ENCODE measurements at places on chromosomes 11 and 22. TPM values are rescaled to one million over a fixed set of nuclear protein-coding genes. Genes with fewer than 3 reads are reported as not detected.
A peak's percentile ranks its signal among the peaks of the same experiment; 100 is the strongest.

Gene KRTAP5-9
- not detected for polyA plus RNA-seq

Gene IGSF22
- 3.8 TPM for polyA plus RNA-seq

Gene ZNF214
- polyA plus RNA-seq: 1.5 TPM

Gene KRTAP5-10
- polyA plus RNA-seq: not detected

Gene DCHS1
- polyA plus RNA-seq: 69.3 TPM

Gene CASTOR1
- polyA plus RNA-seq: 5.8 TPM

DNA sequence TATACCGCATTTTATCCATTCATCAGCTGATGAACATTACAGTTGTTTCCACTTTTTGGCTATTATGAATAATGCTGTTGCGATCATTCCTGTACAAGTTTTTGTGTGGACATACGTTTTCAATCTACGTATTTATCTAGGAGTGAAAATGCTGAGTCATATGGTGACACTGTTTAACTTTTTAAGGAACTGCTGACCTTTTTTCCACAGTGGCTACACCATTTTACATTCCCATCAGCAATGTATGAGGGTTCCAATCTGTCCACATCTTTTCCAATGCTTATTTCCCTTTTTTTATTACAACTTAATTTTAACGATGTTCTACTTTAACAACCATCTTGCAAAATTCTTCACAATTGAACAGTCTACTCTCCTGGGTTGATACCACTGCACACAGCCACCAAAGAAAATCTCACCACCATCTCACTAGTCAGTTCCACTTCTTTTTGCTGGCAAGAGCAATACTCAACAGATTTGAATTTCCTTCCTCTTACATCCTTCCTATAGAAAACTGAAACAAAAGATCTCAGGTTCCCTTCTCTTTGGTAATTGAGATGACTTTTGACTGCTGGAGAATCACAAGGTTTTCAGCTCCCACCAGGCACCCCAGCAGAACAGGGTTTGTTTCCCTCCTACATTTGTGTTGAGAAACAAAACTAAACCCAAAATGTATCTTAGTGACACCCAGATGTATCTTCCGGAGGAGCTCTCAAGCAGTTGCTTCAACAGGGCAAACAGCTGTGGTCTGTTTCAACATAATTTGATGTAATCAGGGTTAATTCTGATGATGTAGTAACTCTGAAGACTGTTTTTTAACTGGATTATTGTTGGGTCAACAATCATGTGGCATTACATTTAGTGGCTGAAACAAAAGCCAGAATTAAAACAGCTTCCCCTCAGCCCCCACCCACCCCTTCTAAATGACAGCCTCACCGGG, 7.0 kb upstream of the GAB2 start:
- H3K27ac ChIP-seq: peak overlapping the region; percentile 84
- peaks cover 12% of the 10 kb centered on the region for H3K4me1 ChIP-seq
- H3K27me3 ChIP-seq: no peaks in the 10 kb centered on the region
- H3K36me3 ChIP-seq: no peaks in the 10 kb centered on the region
- peak; percentile 62 for DNase-seq
- H3K4me3 ChIP-seq: no peak overlapping the region

DNA sequence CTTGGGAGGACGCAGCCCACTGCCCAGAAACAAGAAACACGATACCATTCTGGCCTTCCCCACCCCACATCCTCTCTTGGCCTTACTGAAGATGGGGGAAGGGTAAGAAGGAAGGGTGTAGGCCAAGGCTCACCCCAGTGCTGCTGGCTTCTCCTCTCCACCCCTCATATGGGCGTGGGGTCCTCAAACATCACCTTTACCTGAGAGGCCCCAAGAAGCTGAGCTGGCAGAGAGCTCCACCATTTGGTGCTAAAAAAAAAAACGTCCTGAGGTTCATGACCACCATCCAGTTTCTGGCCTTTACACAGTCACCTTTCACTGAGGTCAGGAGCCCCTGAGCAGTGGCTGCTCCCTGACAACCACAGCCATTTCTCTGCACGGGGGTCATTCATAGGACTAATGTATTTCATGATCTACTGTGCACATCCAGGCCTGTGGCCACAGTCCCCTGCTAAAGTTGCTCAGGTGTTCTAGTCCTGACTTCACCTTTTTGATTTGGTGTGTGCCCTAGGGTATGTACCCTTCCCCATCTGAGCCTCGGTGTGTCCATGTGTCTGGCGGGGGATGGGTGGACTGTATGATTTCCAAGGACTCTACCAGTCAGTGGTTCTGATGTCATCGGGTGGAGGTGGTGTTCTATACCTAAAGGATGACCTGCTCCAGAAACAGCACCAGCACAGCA, 15.1 kb downstream of the RHOG start:
- peaks cover 52% of the 10 kb centered on the region for H3K36me3 ChIP-seq
- H3K4me1 ChIP-seq: no peaks in the 10 kb centered on the region
- DNase-seq: no peak
- H3K27ac ChIP-seq: no peak overlapping the region
- no peak overlapping the region for H3K4me3 ChIP-seq
- no peaks in the 10 kb centered on the region for H3K27me3 ChIP-seq

DNA sequence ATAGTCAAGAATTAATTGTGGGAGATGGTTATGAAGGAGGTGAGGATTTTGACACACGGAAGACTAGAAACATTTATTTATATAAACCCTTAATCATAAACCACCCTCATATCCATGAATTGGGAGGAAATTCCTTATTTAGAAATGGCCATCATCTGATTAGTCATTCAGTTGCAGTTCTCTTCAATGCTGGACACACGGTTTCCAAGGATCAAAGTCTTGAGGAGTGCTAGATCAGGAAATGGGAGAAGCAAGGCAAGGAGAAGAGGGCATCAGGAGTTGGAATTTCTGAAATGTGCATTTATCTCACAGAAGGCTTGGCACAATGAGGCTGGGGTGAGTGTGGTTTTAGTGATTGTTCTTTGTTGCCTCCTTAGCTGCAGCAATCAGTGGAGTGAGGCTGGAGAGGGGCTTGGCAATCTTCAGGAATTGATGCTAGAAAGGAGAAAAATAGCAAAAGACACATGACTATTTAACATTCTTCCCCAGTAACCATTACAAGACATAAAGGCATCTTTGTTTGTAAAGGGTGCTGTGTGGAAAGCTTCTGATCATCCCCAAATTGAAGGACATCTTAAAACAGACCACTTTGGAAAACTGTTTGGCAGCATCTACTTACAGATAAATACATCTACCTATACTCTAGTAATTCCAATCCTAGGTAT, 21.6 kb upstream of the GDPD4 start:
- no peaks in the 10 kb centered on the region for H3K4me1 ChIP-seq
- no peak overlapping the region for H3K4me3 ChIP-seq
- no peak overlapping the region for H3K27ac ChIP-seq
- no peak for DNase-seq
- no peaks in the 10 kb centered on the region for H3K27me3 ChIP-seq

- no peak overlapping the region for H3K4me3 ChIP-seq
- H3K27me3 ChIP-seq: no peaks in the 10 kb centered on the region
- H3K36me3 ChIP-seq: no peaks in the 10 kb centered on the region
- H3K27ac ChIP-seq: no peak overlapping the region
- DNase-seq: no peak
These were observed 62.2 kb downstream of the FAM181B start for GRCh38 chr11:82671451-82671850.

DNA sequence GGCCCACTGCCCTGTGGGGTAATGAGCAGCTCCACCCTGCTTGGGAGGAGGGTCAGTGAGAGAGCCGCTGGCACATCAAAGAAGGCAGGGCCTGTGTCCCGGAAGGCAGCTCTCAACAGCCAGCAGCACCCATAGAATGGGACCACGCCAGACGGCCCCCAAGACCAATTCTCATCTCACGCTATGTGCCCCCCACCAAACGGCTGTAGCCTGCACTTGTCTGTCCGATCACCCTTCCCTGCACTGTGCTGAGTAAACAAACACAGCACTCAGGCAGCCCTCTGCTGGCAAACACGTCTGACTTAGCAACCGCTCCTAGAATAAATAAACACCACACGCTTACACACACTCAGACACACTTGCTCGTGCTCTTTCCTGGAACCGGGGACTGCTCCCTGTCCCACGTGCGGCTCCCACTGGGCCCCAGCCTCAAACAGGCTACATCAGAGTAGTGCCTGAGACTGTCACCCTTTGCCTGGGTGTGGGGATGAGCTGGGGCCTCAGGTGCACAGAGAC, 53.2 kb upstream of the CDON start:
- H3K4me1 ChIP-seq: peaks cover 63% of the 10 kb centered on the region
- peak overlapping the region; percentile 79 for H3K27ac ChIP-seq
- no peak overlapping the region for H3K4me3 ChIP-seq

DNA sequence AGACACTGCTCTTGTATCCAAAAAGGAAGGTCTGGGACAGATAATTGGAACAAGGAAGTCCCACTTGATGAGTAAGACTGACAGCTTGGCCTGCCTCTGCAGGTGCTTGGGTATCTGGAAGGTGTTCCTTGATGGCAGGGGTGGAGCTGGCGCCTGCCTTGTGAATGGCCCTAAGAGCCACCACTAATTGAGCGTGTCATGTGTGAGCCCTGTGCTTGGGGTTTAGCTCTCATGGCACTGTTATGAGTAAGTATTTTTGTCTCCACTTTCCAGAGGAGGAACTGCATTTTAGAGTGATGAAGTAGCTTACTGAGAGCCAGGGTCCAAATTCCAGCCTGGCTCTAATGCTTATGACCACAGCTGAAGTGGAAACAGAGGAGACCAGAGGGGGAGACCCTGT, 71.2 kb upstream of the NECTIN1 start:
- H3K36me3 ChIP-seq: no peaks in the 10 kb centered on the region
- DNase-seq: no peak
- no peak overlapping the region for H3K27ac ChIP-seq
- H3K4me1 ChIP-seq: peaks cover 11% of the 10 kb centered on the region
- H3K27me3 ChIP-seq: peaks cover 5% of the 10 kb centered on the region

- peaks cover 26% of the 10 kb centered on the region for H3K4me1 ChIP-seq
- H3K27me3 ChIP-seq: peaks cover 56% of the 10 kb centered on the region
- DNase-seq: peak; percentile 94
- no peaks in the 10 kb centered on the region for H3K36me3 ChIP-seq
These were observed 130.5 kb upstream of the C11orf58 start for GRCh38 chr11:16607675-16608644.

DNA sequence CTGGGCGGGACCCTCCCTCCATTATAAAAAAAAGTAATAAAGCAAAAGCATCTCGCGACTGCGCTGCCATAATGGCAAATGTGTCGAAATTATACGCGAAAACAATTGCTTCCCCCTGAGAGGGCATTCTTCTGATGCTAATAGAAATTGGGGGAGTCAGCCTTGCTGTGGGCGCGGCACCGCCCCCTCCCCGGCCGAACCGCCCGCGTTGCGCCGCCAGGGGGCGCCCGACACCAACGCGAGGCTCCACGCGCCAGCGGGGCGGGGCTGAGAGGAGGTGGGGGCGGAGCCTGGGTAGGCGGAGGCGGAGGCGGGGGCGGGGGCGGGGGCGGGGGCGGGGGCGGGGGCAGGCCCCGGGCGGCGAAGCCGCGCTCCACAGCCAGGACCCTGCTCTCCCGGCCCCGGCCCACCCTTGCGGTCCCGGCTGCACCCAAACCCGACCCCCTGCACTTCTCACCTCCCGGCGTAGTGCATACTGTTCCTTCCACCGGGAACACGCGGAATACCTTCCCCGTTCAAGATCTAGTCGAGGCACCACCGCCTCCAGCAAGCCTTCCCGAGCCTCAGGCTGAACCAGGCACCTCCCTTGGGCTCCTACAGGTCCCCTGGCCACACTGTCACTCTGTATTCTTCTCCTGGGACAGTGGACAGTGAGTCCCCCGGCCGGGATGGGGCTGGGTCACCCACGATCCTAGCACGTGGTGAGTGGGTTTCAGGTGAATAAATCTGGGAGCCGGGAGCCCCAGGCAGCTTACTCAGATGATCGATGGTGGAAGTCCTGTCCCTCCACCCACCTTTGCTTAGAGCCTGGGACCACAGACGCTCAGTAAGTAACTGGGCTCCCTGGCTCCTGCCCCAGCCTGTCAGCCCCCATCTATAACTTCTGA, 15.5 kb upstream of the UPK3A start:
- H3K4me3 ChIP-seq: peak overlapping the region; percentile 48
- H3K36me3 ChIP-seq: no peaks in the 10 kb centered on the region
- H3K27ac ChIP-seq: peak overlapping the region; percentile 18
- H3K4me1 ChIP-seq: peaks cover 46% of the 10 kb centered on the region

- no peaks in the 10 kb centered on the region for H3K4me1 ChIP-seq
- no peak overlapping the region for H3K4me3 ChIP-seq
- peak; percentile 24 for DNase-seq
- H3K27ac ChIP-seq: no peak overlapping the region
These were observed 542.0 kb downstream of the FAM181B start for GRCh38 chr11:82191695-82192094.

DNA sequence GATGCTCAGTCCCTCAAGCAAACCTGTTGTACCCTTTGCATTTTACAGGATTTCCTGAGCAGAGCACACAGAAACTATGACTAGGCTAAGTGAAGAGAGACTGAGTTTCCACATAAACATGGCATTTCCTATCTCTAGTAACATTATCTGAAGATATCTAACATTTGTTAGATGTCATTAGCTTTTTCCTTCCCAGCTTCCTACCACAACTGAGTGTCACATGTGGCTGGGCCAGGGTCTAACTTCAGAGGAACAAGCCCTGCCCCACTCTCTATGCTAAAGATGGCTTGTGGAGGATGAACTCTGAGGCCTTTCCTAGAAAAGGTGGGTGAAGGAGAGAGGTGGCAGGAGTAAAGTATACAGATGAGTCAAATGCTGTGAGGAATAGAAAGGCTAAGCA, 16.5 kb downstream of the C22orf42 start:
- H3K27me3 ChIP-seq: peaks cover 2% of the 10 kb centered on the region
- H3K36me3 ChIP-seq: no peaks in the 10 kb centered on the region
- DNase-seq: no peak
- H3K4me1 ChIP-seq: no peaks in the 10 kb centered on the region

DNA sequence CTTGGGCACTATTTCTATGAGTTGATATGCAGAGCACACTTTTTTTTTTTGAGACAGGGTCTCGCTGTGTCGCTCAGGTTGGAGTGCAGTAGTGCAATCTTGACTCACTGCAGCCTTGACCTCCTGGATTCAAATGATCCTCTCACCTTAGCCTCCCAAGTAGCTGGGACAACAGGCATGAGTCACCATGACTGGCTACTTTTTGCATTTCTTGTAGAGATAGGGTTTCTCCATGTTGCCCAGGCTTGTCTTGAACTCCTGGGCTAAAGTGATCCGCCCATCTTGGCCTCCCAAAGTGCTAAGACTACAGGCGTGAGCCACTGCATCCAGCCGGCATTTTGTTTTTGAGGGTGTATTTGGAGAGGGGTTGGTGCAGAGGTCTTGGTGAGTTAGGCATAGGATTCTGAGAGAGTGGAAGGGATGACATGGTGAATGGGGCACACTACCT, 29.9 kb upstream of the MTCH2 start:
- H3K36me3 ChIP-seq: no peaks in the 10 kb centered on the region
- no peak overlapping the region for H3K4me3 ChIP-seq
- H3K27me3 ChIP-seq: no peaks in the 10 kb centered on the region
- DNase-seq: no peak

GRCh38 chr22:19886605-19887255, 32.1 kb upstream of the GNB1L start:
- no peak overlapping the region for H3K27ac ChIP-seq
- peak; percentile 65 for DNase-seq
- peaks cover 76% of the 10 kb centered on the region for H3K4me1 ChIP-seq
- no peaks in the 10 kb centered on the region for H3K27me3 ChIP-seq

Measured in muscle of leg (tissue), 16 donors.